Thyroid gland (tissue), 4 donors: ENCODE measurements at places on chromosomes 7 and 10. TPM values are rescaled to one million over a fixed set of nuclear protein-coding genes. Genes with fewer than 3 reads are reported as not detected.

- H3K4me3 ChIP-seq, result no peak overlapping the region
- no peaks in the 10 kb centered on the region for H3K27me3 ChIP-seq
- H3K36me3 ChIP-seq, result no peaks in the 10 kb centered on the region
These were observed 14.4 kb upstream of the PANK1 start for GRCh38 chr10:89659143-89660131.

DNA sequence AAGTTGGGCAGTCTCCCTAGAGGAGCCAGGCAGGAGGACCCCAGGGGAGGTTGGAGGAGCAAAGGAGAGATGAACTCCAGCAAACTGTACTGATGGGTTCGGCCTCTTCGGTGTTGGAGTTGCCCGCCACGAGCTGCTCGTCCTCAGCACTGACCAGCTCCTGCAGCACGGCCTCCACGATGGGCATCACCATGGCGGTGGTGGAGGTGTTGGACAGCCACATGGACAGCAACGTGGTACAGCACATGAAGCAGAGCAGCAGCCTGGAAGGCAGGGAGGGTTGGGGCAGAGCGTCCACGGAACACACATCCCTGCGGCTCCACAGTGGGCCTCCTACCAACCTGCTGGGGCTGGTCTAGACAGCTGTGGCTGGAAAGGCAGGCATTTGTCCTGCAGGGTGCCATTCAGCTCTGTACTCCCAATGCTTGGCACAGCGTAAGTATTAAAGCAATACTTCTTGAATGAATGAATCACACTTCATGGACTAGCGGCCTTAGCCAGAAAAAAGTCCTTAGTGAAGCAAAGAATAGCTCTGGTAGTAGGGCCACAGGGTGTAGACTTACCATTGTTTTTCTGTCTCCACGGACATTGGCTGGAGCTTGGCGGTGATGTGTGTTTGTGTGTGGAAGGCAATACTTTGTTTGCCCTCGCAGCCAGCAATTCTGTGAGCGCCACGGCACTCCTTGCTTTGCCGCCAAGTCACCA is 21.8 kb downstream of the SLC13A4 start:
- H3K27ac ChIP-seq, result no peak overlapping the region
- peaks cover 10% of the 10 kb centered on the region for H3K4me1 ChIP-seq

DNA sequence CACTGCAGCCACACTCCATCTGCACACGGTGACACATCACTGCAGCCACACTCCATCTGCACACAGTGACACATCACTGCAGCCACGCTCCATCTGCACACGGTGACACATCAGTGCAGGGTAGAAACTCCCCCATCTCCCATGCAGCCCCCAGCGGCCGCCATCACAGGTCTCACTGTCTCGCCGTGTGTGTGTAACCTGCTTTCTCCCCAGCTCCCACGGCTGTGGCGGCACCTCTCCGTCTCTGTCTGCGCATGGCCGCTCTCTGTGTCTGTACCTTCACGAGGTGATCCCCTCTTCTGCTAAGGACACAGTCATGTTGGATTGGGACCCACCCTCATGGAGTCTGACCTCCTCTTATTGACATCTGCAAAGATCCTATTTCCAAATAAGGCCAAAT is 527.4 kb downstream of the PTPRN2 start:
- no peak overlapping the region for H3K27ac ChIP-seq
- H3K36me3 ChIP-seq, result no peaks in the 10 kb centered on the region
- H3K4me3 ChIP-seq, result no peak overlapping the region
- no peaks in the 10 kb centered on the region for H3K27me3 ChIP-seq

GRCh38 chr7:81887098-81888090 is 117.5 kb upstream of the HGF start:
- DNase-seq, result no peak
- no peaks in the 10 kb centered on the region for H3K36me3 ChIP-seq
- H3K4me3 ChIP-seq, result no peak overlapping the region

DNA sequence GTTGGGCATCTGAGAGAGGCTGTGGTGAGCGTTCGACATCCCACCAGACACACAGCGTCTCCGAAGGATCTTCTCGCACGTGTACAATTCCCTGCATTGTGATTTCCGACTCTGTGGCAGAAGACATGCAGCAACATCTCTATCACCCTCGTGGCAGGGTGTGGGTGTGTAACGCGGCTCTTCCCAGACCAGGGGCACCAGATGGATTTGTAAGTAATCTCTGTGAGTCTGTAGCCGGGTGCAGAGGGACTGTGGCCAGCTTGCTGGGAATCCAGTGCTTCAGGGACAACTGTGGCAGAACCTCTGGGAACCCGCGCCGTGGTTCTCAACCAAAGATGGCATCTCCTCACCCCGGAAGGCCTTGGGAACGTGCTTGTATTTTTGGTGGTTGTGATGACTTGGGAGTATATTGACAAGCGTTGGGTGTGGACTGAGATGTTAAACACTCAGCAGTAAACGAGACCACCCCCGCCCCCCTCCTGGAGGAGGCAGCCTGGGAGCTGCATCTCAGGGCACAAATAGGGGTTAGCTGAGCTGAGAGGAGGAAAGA is 21.2 kb downstream of the FOXL3 start:
- H3K27ac ChIP-seq, result no peak overlapping the region
- no peak overlapping the region for H3K4me3 ChIP-seq
- no peaks in the 10 kb centered on the region for H3K27me3 ChIP-seq
- H3K4me1 ChIP-seq, result peaks cover 7% of the 10 kb centered on the region
- DNase-seq, result no peak
- no peaks in the 10 kb centered on the region for H3K36me3 ChIP-seq

The SDK1 gene
- 2.4 TPM for total RNA-seq

The PLCE1 gene
- total RNA-seq, result 15.6 TPM
